ENCODE measurements at places on chromosomes 3 and 15.

GRCh38 chr3:126936853-126937425 is 46.0 kb upstream of the PLXNA1 start:
- DNase-seq: no peak

DNA sequence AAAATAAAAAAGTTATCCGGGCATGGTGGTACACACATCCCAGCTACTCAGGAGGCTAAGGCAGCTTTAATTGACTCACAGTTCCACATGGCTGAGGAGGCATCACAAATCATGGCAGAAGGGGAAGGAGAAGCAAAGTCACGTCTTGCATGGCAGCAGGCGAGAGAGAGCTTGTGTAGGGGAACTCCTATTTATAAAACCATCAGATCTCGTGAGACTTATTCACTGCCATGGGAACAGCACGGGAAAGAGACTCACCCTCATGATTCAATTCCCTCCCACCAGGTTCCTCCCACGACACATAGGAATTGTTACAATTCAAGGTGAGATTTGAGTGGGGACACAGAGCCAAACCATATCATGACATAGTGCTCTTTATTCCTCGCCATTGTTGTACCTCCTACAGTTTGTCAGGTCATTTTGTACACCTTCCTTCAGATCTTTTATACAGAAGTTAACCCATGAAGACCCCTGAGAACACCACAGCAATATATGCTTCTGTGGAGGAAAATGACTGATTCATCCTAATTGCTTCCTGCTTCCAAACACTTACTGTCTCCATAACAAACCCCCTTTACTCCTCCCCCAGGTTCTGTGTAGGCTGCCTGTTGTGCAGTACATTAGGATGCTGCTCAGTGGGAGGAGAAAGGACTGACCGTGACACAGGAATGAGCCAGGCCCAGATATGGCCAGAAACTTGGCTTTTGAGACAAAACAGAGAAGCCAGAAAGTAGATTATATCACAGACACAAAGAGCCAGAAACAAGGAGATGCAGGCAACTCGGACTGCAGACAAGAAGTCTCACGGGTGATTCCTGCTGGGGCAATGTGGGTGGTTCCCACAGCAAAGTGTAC is 67.9 kb upstream of the HEG1 start:
- DNase-seq: no peak

DNA sequence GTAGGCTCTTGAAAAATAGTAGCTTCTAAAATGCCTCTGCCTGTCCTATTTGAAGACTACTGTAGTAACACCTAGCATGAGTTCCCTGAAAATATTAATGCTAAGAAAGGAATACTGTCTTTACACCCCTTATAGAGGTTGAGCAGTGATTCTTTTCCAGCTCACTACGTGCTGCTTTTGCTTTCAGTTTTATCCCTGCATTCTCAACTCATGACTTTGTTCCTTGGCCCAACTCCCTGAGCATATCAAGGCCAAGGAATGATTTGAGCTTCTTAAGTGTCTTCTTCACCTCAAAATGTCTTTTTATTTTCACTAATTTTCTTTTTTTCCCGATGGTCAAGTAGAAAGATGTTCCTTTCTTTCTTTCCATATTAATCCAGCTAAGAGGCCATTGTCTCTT is 16.5 kb upstream of the P2RY13 start:
- no peak for DNase-seq

- DNase-seq: no peak
Measured at GRCh38 chr15:78997981-78998499, 53.2 kb upstream of the CTSH start.

DNA sequence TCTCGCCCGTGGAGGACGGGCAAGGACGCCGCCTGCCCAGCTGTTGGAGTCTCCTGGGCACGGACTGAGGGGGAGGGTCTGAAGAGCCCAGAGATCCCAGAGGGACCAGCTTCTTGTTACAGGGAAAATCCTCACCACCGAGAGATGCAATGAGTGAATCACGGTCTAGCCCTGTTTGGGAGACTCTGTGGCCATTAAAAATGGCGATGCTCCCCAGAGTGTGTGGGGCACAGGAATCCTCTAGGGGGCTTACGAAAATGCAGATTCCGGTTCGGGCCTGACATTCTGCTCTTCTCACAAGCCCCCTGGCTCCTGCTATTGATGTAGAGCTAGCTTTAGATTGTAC is 35.5 kb upstream of the EPHB3 start:
- DNase-seq: no peak

DNA sequence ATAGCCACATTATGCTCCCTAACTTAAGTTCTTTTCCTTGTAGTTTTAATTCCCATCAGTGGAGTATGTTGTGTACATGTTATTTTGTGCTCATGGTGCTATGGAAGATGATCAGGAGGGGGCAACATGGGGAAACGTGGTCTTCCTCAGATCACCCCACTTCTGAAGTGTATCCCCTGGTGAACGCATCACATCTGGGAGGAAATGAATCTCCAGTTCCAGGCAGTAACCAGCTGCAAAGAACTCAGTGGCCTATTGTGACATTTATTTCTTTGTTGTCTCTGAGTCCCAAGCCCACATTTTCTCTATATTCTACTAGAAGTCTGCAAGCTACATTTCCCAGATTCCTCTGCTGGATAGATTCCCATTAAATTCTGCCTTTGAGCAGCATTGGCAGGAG is 217.0 kb downstream of the SATB1 start:
- no peak for DNase-seq

DNA sequence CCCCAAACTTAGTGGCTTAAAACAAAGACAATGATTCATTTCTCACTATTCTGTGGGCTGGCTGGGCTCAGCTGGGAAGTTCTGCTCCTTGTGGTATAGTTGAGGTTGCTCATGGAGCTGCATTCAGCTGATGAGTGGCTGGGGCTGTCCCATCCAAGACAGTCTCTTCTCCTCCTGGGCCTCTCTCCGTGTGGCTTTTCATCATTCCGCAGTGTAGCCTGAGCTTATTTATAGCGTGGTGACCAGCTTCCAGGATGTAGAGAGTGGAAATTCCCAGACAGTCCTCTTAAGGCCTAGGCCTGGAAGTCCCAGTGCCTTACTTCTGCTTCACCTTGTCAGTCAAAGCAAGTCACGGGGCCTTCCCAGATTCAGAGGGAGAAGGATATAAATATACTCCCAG is 136.7 kb upstream of the DAZL start:
- no peak for DNase-seq

DNA sequence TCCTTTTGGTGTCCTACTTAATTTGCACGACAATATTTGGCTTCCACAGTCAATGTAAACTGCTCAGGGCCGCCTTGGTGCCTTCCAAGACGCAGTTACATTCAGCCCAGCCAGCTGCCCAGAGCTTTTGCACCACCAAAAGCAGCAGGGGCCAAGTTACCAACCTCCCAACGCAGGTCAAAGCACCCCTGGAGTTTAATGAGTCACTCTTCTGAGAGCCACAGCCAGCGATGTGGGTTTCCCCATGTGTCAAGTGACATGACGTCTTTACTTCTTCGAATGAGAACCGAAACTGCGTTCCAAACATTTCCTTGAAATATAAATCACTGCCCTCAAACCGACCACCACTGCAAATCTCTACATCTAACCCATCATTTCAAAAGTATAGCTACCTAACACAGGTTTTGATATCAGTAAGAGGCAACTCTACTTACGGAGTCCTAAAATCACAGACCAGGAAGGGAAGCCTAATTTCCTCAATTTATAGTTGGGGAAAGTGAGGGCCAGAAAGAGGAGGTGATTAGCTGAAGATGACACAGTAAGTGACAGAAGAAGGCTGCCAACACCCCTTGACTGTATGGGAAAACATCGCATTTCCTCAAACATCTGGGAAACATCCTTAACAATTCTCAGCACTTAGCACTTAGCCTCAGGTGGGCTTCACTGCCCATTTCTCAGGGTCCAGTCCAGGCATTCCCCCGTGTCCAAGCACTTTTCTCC is 24.5 kb downstream of the MB21D2 start:
- DNase-seq: no peak

All from activated CD8-positive, alpha-beta memory T cell treated with anti-CD3 and anti-CD28 coated beads for 4 hours (primary cell).